Vagina (tissue), 2 donors: ENCODE measurements at places on chromosomes 12 and 14.

- DNase-seq = no peak
These were observed 20.7 kb downstream of the SLC7A8 start for GRCh38 chr14:23162800-23163199.

DNA sequence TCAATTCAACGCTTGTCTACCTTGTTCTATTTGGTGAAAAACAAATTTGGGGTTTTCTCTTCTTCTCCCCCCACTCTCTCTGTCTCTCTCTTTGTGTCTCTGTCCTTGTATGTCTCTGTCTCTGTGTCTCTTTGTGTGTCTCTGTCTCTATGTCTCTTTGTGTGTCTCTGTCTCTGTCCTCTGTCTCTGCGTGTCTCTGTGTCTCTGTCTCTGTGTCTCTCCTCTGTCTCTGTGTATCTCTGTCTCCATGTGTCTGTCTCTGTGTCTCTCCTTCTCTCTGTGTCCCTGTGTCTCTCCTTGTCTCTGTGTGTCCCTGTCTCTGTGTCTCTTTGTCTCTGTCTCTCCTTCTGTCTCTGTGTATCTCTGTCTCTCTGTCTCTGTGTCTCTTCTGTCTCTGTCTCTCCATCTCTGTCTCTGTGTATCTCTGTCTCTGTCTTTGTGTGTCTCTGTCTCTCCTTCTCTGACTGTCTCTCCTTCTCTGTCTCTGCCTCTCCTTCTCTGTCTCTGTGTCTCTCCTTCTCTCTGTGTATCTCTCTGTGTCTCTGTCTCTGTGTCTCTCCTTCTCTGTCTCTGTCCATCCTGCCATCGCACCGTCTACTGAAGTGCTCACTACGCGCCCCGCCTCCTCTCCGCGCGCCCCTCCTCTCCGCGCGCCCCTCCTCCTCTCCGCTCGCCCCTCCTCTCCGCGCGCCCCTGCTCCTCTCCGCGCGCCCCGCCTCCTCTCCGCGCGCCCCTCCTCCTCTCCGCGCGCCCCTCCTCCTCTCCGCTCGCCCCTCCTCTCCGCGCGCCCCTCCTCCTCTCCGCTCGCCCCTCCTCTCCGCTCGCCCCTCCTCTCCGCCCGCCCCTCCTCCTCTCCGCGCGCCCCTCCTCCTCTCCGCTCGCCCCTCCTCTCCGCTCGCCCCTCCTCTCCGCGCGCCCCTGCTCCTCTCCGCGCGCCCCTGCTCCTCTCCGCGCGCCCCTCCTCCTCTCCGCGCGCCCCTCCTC is 12.8 kb downstream of the LRCOL1 start:
- DNase-seq = no peak

DNA sequence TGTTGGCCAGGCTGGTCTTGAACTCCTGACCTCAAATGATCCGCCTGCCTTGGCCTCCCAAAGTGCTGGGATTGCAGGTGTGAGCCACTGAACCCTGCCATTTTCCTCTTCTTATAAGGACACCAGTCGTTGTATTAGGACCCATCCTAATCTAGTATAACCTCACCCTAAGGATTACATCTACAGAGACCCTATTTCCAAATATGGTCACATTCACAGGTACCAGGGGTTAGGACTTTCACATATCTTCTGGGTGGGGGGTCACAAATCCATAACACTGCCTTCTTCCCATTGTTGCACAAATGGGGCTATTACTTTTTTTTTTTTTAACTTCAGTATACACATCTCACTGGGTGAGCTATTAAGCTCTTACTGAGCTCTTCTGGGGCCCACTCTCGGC is 38.6 kb downstream of the ARF6 start:
- DNase-seq = no peak

DNA sequence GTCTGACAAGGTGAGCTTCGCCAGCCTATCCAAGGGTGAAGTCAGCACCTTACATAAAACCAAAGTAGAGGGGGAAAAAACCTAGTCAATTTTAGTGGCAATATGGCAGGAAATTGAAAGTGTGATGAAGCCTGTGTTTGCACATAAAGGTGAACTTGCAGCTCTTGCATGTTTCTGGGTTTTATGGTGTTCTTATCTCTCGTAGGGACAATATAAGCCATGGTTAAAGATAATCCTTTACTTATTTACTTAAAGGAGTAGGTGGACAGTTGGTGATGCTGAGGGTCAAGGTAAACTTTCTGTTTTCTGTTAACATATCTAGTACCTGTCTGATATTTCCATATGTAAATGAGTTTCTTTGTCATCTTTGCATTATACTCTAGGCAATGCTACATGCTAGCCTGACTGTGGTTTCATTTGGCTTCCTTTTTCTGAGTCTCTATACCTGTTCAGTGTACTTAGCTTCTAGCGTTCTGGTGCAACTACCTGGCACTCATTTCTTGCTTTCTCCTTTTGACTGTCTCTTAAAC is 32.8 kb downstream of the CCDC91 start:
- DNase-seq = no peak

DNA sequence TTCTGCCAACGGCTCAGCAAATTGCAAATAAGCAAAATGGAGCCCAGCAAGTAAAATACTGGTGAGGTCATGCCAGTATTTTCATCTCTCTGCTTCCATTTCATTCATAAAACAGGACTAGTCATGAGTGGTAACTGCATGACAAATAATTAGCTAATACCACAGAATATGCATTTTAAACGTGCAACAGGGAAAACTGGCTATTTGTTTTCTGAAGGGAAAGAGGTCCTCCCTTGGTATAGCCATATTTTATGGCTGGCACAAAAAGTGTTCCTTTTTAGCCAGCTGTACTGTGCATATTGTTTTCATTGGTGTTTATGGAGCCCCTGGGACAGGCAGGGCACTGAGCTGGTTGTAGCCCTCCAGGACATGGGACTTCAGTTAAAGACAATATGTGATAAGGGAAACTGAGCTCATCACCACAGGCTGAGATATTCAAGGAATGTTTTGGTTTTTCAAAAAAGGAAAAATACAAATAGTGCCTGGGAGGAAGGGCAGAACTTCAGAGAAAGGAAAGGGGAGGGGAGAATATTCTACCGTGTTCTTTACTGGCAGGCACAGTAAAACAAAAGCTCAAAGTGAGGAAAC is 26.1 kb upstream of the FOXN3 start:
- DNase-seq = no peak

GRCh38 chr12:65324551-65324950 is 46.1 kb downstream of the MSRB3 start:
- no peak for DNase-seq

GRCh38 chr14:32709027-32709426 is 229.7 kb upstream of the NPAS3 start:
- no peak for DNase-seq

DNA sequence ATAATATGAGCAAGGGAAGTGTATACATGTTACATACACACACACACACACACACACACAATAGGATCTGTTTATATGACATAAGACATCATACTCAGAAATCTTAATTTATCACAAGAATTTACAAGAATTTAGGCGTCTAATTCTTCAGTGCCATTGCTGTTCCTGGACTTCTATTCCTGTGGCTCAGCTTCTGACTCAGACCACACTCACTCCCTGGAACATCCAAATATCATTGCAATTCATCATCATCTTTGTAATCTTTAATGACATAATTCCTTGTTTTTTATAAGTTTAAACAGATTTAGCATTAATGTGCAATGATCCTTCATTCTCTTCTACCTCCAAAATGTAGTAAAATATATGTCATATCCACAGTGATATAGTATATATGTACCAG is 544.2 kb downstream of the FOXG1 start:
- DNase-seq = no peak

GRCh38 chr12:5015711-5016492 is 27.8 kb upstream of the KCNA5 start:
- no peak for DNase-seq

DNA sequence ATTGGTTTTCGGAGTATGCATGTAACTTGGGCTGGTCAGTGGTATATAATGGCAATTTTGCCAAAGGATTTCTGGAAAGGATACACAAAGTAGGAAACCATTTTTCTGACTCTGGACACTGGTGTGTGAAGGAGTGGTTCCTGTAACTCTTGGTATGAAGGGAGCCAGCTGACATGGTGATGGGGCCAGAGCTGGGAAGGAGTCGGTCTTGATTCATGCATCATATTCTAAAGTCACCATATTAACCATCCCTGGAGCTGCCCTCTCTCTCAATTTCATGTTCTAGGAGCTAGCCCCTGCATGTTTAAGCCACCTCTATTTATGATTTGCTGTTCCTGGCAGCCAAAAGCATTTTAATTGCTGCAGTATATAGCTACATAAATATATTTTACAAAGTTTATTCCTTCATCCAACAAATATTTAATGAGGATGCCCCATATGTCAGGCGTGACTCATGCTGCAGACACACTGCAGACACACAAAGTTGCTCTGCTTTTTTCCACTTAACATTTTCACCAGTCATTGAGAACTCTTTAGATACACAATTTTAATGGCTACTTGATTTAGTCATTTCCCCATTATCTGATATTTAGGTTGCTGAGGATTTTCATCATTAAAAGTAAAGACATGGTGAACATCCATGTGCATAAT is 78.7 kb upstream of the PSMC1 start:
- no peak for DNase-seq

DNA sequence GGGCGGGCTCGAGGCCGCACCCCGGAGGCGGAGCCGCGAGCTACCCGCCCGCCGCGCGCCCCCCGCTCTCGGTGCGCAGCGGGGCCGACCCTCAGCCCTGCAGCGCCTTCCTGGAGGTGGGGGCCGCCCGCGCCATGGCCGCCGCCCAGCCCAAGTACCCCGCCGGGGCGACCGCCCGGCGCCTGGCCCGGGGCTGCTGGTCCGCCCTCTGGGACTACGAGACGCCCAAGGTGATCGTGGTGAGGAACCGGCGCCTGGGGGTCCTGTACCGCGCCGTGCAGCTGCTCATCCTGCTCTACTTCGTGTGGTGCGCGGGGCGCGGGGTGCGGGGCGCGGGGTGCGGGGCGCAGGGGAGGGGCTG is at the start of gene P2RX2:
Gene P2RX2, plus strand, starts transcription at position 94 of the 361 bp plus-strand sequence. Its CDS starts 41 bp downstream, at position 135.
- DNase-seq = no peak

- DNase-seq = no peak
These were observed 74.5 kb downstream of the TMCC3 start for GRCh38 chr12:94575645-94576403.

GRCh38 chr12:46110223-46110611 is 119.8 kb upstream of the SCAF11 start:
- no peak for DNase-seq

GRCh38 chr12:88371416-88372183 is 208.7 kb downstream of the KITLG start:
- DNase-seq = no peak

DNA sequence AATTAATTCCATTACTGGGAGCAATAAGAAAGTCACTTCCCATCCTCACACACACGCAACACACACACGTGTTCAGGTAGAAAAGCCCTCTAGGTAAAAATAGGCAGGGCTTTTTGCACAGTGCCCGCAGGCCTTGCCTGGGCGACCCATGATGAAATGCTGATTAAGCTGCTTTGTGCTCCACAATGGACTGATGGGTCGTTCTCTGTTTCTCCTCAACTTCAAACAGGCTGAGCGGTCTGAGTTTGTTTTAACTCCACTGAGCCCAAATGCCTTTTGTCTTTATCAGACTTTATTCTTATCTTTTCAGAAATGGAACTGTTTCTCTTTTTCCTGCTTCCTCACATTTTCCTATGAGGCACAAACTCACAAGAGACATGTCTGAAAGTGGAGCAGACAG is 9.4 kb upstream of the DACT1 start:
- DNase-seq = no peak

- DNase-seq = no peak
These were observed 270.0 kb upstream of the NAV3 start for GRCh38 chr12:77560714-77561113.

- DNase-seq = no peak
These were observed 34.8 kb upstream of the TESC start for GRCh38 chr12:117134059-117134458.

DNA sequence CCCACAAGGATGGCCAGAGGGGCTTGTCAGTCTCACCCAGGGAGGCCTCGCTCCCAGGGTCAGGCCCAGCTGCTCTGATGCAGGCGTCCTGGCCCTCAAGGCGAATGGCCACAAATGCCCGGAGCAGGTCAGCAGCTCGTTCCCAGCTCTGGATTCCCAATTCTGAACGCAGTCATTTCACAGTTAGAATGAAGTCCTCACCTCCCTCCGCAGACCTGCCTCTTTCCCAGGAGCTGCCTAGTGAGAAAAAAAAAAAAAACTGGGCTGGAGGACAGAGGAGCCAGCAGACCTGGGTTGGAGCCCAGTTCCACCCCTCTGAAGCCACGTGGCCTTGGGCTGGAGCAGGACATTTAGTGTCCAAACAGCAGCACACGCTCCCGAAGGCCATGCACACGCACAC is 62.2 kb upstream of the DIO3 start:
- no peak for DNase-seq

- DNase-seq = no peak
These were observed 184.3 kb downstream of the ADGRD1 start for GRCh38 chr12:131137836-131138637.

- no peak for DNase-seq
These were observed 57.9 kb upstream of the CCDC91 start for GRCh38 chr12:28132398-28132797.

DNA sequence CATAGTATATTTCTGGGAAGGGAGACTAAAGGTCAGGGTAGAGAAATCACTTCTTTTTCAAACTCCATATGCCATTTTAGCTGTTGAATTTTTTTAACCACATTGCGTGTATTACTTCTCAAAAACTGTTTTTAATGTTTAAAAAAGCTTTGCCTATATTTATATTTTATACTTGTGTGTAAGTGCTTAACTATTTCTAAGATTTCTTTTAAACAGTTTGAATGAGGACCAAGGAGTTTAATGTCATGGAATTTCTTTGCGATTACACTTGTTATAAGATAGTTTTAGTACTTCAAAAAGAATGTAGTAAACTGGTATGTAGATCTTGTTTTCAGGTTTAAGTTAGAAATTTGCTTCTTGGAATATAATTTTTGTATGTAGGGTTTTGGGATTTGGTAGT is 7.2 kb downstream of the SPATA7 start:
- DNase-seq = no peak

DNA sequence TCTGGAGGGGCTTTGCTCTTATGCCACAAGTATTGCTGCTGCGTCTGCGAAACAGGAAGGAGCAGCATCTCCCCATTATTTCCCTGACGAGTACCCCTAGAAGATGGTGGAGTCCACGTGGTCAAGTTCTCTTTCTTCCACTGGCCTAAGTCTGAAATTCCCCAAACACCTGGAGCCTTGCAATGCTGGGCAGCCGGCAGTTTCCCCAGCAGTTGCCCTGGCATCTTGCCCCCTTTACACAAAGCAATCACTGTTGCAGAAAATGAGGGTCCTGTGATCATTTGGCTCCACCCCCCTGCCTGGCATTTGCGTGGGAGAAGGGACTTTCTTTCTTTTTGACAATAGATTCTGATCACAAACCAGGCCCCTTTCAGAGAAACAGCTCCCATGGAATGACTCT is 56.9 kb downstream of the FOS start:
- DNase-seq = no peak

GRCh38 chr14:23557521-23557920 is 1.4 kb downstream of the THTPA start:
- no peak for DNase-seq
